Activated CD4-positive, alpha-beta T cell treated with anti-CD3 and anti-CD28 coated beads for 1 hour (primary cell): ENCODE measurements at places on chromosomes 6 and 20.

GRCh38 chr6:103538381-103538780 is 1321.3 kb downstream of the HACE1 start:
- no peak for DNase-seq

GRCh38 chr6:144659202-144660182 is 374.4 kb downstream of the UTRN start:
- DNase-seq = no peak

GRCh38 chr6:6330407-6330806 is 9.9 kb upstream of the F13A1 start:
- no peak for DNase-seq

- DNase-seq = no peak
Measured at GRCh38 chr6:42279144-42279781, 61.6 kb upstream of the MRPS10 start.

DNA sequence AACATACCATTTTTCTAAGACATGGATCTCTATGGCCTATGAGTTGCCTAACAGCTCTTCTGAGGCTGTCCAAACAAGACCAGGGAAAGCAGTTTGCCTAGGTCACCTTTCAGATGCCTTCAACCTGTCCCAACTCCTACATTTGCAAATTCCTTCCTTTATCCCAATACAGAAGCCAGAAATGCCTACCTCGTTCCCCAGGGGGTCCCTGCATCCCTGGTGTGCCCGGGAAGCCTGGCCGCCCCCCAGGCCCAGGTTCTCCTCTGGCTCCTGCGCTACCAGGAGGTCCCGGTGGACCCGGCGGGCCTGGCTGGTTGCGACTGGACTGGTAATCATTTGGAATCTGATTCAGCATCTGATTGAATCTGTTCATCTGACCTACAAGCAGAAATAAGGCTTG is 115.9 kb downstream of the COL12A1 start:
- DNase-seq = no peak

GRCh38 chr6:168222115-168223043 is 97.2 kb downstream of the DACT2 start:
- DNase-seq = no peak

- DNase-seq = no peak
Measured at GRCh38 chr20:61835301-61835700, 230.4 kb downstream of the TAF4 start.

DNA sequence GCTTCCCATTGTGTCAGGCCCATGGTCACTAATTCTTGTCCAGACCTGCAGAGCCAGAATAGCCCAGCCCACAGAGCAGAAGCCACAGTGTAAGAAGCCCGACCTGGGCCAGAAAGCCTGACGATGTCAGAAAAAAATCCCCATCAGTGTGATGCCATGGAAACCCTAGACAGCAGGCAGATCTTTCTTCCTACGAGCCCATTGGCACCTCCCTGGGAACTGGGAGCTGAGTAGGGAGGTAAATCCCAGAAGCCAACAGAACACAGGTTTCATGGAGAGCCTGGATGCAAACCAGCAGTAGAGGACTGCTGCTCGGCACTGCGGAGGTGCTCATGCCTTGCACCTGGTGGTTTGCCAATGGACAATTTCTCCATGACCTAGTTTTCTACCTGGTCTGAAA is 82.2 kb upstream of the SLC22A16 start:
- DNase-seq = no peak

DNA sequence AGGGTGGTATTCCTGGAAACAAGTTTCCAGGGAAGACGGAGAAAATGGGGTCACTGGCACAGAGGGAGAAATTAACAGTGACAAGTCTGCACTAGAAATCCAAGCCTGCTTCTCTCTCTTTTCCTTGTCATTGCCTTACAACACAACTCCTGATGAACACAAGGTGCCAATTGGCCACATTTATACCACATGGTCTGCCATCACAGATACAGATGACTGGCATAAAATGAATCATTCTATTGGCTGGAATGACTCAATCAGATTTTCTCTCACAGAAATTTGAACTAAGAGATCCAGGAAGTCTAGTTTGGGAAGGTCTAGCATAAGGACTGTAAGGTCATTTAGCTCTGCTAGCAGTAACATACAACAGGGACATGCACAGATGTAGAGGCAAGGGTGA is 190.3 kb downstream of the LINC00237 start:
- no peak for DNase-seq

GRCh38 chr6:10725044-10725443 is 2.2 kb downstream of the TMEM14C start:
- no peak for DNase-seq

DNA sequence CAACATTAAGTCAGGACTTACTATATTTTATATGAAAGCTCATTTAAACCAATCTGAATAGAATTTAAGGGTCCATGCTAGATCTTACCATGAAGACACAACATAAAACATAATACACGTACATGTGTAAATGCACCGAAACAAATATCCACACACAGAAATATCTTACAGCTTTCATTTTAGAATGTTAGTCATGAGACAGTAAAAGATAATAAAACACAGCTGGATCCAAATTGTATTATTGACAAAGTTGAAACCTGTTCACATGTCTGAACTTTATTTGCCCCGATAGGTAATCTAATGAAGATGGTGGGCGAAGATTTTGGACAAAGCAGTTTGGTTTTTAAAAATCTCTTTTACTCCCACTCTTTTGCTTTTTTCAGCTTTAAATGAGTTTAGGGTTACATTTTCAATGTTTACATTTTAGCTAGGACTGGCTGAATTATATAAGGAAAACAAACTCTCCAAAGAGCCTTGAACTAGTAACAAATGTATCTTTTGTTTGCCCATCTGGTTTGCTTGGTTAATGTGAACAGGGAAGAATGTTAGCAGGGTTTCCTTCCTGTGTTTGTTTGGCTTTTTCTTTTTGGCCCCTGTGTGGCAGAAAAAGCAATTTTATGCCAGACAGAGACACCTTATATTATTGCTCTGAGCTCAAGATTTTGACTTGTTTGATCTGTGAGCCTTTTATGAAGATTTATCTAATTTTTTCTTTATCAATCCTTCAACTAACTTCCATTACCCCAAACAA is 5.1 kb upstream of the TMEM181 start:
- no peak for DNase-seq

- no peak for DNase-seq
Measured at GRCh38 chr6:115362234-115362633, 698.5 kb downstream of the FRK start.

- DNase-seq = no peak
Measured at GRCh38 chr20:6994452-6994851, 227.0 kb downstream of the BMP2 start.

DNA sequence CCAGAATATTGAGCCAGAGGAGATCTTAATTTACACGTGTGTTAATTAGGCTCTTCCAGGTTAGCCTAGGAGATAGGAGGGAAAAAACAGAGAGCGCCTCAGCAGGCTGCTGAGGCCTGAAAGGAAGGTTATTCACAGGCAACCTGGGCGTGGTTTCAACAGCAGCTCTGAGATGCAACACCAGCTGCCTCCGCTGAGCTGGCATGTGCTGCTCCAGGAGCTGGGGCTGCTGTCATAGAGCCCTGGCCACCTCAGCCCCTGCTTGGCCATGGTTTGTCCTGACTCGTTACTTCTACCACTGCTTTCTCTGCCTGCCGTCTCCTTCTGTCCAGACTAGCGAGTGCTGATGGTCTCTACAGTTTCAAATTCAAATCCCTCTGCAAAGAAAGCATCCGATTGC is 32.4 kb upstream of the RPP40 start:
- no peak for DNase-seq

DNA sequence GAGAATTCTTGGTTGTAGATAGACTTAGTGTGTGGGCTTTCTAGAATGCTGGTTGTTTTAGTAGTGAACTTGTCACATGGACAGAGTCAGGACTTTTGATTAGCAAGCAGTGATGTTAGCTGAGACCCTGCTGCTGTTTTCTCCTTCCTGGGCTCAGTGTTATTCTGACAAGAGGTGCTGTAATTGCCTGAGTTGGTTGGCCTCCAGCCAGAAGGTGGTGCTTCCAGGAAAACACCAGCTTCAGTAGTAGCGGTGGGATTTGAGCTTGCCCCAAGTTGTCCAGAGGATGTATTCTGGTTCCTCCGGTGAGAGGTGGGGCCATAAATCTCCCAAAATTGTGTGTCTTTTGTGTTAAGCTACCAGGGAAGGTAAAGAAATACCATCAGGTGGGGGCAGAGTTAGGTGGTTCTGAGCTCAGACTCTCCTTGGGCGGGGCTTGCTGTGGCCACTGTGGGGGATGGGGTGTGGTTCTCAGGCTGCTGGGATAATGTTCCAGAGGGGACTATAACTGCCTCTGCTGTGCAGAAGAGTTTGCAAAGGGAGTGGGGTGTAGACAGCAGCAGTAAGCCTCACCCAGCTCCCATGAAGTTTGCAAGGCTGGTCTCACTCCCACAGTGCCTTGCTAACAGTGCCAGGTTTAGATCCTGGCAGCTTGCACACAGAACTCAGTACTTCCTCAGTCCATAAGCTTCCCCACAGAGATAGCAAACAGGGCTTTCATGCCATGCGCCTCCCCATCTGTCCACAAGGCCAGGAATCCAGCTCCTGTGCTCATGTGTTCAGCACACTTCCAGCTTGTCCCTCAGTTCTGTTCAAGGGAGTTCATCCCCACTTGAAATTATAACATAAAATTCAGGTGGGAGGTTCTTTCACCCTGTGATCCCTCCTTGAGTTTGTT is 278.4 kb upstream of the PTCHD4 start:
- no peak for DNase-seq

DNA sequence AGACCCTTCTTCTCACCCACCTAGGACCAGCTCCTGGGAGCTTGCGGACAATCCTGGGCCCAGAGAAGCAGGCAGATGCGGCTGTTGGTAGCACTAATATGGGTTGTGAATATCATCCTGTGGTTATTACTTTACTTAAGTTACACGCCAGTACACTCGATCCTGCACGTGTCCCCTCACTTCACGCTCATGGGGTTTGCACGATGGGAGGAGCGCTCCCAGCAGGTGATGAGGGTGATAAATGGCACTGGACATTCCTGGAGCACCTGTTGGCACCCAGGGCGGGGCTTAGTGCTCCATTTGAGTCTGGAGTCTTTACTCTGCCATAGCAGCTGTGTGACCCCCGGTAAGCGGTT is 335.1 kb downstream of the PREX1 start:
- no peak for DNase-seq

- no peak for DNase-seq
Measured at GRCh38 chr20:58202044-58202443, 26.4 kb downstream of the ANKRD60 start.

GRCh38 chr6:113464960-113465359 is 392.2 kb upstream of the MARCKS start:
- no peak for DNase-seq

- DNase-seq = no peak
Measured at GRCh38 chr20:25382704-25383370, 7.8 kb downstream of the ABHD12 start.

GRCh38 chr20:62759981-62760431 is 36.3 kb upstream of the MRGBP start:
- DNase-seq = no peak

- no peak for DNase-seq
Measured at GRCh38 chr6:165186041-165186440, 123.4 kb downstream of the C6orf118 start.

- DNase-seq = no peak
Measured at GRCh38 chr6:25193460-25194171, 85.6 kb upstream of the CARMIL1 start.

DNA sequence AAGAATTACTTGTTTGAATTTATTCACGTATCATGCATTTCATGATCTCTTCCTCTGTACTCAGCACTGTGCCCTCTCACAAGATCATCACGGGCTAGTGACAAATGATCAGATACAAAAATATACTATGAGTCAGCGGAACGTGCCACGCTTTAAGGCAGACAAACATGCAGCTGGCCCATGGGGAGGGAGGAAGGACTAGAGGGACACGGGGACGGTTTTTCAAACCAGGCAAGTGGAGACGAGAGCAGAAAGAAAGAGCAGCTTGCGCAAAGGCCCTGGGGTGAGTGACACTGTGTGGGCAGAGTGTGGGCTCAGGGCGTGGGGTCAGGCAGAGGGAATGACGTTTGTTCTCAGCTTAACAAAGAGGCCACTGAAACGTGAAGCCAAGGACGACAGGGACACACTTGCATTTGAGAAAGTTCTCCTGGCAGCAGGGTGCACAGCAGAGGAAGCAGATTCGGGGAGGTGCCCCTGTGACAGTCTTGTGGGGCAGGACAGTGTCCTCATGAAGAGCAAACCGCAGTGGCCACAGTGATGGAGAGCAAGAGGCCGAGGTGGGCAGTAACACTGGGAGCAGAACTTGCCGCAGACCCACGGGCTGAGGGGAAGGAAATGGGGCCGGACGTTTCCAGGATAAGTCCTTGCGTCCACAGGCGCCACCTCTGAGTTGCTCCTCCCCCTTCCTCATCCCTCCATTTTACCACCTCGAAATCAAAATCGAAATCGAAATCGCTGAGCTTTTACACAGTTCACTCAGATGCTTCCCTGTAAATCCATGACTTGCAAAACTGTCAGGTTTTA is 6.9 kb upstream of the RPS6KA2 start:
- DNase-seq = no peak

GRCh38 chr6:141688916-141689315 is 443.8 kb upstream of the GJE1 start:
- no peak for DNase-seq

DNA sequence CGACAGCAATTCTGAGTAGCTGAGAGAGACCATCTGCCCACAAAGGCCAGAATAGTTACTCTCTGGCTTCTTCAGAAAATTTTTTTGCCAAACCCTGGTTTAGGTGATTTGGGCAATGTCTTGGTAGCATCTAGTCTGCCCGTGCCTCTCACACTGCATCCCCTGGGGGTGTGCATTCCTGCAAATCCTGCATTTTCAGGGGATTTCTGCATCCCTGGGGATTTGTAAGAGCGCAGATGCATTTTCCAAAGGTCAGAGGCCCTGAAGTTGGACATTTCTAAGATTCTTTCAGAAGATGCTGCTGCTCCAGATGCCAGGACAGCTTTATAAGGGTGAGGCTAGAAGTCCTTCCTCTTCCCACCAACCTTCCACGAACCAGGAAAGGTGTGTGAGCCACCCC is 4.0 kb downstream of the CST9 start:
- no peak for DNase-seq

DNA sequence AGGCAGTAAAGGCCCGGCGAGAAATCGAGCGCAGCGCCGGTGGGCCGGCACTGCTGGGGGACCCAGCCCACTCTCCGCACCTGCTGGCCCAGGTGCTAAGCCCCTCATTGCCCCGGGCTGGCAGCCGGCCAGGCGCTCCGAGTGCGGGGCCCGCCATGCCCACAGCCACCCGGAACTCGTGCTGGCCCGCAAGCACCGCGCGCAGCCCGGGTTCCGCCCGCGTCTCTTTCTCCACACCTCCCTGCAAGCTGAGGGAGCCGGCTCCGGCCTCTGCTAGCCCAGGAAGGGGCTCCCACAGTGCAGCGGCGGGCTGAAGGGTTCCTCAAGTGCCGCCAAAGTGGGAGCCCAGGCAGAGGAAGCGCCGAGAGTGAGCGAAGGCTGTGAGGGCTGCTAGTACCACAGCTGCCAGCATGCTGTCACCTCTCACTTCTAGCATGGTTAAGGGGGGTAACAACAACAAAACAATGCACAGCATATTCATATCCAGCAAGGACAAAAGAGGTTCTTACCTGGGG is 11.3 kb upstream of the GMPR start:
- DNase-seq = no peak

DNA sequence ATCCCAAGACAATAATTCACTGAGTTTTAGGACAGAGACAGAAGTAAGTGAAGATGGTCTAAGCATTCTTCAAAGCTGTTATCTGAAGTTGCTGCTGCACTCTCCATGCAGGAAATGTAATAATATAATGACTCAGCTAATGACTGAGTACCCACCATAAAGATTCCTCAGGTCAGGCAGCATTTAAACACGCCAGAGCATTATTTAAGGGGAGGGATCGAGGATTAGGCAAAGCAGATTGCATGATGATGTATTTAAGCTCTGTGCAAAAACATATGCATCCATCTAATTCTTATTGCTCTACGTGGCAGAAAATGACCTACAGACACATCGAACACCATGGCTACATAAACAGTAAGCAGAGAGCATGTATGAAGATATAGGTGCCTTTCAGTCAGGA is 216.4 kb downstream of the UNC5CL start:
- no peak for DNase-seq
